ENCODE measurements at places on chromosomes 4 and X.

GRCh38 chr4:94577136-94577535 is 125.4 kb downstream of the PDLIM5 start:
- no peak for DNase-seq

GRCh38 chr4:138953961-138954371 is 61.6 kb upstream of the NOCT start:
- no peak for DNase-seq

GRCh38 chrX:72019487-72019886 is 108.8 kb downstream of the NHSL2 start:
- no peak for DNase-seq

GRCh38 chrX:38142610-38143009 is 78.1 kb downstream of the SRPX start:
- no peak for DNase-seq

DNA sequence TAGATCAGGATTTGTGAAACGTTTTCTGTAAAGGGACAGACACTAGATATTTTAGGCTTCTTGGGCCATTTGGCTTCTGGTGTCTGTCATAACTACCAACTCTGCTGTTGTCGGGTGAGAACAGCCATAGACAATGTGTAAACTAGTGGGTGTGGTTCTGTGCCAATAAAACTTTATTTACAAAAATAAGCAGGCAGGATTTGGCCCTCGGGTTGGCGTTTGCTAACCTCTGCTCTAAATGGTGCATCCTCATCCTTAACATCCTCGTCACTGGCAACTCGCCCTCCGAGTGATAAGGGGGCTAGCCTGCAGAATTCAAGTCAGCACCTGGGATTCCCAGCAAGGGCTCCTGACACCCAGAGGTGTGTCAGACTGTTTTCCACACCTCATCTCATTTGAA is 105.8 kb upstream of the MSX1 start:
- no peak for DNase-seq

- DNase-seq = no peak
These were observed 554.6 kb upstream of the BOD1L1 start for GRCh38 chr4:14182148-14182547.

GRCh38 chr4:127355743-127356142 is 277.0 kb upstream of the INTU start:
- DNase-seq = no peak

DNA sequence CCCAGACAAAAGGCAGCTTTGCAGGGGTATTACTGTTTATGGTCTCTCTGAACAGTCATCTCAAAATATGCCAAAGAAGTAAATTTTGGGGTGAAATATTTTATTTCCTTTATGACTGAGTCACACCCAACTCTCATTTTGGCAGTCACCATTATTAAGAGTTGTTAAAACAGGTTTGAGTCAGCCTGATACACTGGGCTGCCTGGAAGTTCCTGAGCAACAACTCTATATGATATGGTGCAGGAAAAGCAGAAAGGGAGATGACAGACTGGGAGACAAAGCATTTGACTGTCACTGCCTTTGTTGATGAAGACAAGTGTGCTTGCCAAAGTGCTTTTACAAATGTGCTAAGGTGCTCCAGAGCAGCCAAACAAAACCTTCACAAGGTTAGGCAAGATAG is 1263.5 kb downstream of the PCDH7 start:
- no peak for DNase-seq

DNA sequence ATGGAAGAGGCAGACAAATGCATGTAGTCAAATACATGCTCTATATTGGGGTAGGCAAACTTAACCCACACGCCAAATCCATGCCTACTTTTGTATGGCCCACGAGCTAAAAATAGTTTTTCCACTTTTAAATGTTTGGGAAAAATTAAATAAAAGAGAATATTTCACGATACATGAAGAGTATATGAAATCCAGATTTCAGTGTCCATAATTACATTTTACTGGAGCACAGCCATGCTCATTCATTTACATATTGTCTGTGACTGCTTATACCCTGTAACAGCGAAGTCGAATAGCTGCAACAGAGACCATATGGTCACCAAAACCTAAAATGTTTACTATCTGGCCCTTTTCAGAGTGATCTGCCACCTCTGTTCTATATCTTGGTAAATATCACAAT is 257.4 kb upstream of the NOCT start:
- no peak for DNase-seq

DNA sequence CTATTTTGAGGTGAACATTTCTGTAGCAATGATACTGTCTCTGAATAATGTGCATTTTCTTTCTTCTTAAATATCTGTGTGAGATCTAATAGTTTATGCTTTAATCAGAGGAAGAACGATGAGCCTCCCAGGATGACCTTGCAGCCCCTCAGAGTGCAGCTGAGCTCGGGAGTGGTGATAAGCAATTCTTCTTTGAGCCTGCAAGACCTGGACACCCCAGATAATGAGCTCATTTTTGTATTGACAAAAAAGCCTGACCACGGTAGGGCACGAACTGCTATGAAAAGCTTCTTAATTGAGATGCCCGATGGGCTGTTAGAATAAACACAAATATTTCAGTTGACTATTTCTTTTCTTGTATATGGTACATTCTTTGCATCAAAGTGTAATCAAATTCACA is 105.0 kb upstream of the ANXA3 start:
- no peak for DNase-seq

DNA sequence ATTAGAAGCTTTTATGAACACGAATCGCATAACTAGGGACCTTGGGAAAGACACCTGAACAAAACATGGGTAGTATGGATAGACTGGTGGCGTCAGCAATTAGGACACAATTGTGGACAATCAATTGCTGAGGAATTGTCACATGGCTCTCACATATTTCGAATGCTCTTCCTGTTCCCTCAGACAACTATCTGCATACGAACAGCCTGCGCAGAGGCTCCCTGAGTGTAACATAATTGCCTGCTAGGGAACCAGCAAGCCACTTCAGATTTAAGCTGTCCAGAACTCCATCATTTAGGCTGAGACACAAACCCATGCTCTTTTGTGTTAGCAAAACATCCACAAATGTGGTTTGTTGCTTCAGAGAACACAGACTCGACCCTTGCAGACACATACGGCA is 160.8 kb downstream of the MGST2 start:
- DNase-seq = no peak

GRCh38 chr4:27428661-27429060 is 568.0 kb downstream of the STIM2 start:
- DNase-seq = no peak

DNA sequence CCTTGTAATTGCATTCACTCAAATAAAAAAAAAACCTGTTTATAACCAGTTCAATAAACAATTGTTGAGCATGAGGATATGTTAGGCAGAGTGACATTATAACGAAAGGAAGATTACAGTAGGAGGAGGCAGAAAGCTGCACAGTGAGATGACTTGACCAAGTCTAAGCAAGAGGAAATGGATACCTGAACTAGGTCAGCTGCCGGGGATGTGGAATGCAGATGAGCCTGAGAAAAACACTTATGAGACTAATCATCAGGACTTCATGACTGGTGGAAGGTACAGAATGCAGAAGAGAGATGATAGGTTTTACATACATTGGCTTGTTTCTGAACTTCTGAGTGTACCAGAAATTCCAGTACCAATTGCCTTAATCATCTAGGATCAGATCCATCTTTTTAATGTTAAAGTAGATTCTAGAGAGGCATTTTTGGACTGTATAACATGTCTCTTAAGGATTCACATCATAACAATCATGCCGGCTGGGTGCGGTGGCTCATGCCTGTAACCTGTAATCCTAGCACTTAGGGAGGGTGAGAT is 208.1 kb upstream of the PPP3CA start:
- no peak for DNase-seq

- no peak for DNase-seq
These were observed 89.8 kb upstream of the ARMCX2 start for GRCh38 chrX:101749436-101749835.

DNA sequence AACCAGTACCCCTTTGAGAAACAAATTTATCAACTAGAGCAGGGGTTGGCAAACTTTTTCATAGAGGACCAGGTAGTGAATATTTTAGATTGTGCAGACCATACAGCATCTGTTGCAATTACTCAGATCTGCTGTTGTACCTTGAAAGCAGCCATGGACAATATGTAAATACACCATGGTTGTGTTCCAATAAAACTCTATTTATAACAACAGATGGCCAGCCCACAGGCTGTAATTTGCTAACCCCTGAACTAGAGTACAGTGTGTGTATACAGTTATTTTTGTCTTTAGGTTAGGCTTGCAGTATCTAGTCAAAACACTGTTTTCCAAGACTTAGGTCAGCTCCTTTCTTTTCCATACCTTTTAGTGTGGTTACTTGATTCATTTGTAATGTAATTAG is 54.4 kb downstream of the PHKA1 start:
- no peak for DNase-seq

GRCh38 chr4:173259310-173259709 is 74.8 kb downstream of the HMGB2 start:
- DNase-seq = no peak

- DNase-seq = no peak
These were observed 9.7 kb downstream of the HS6ST2 start for GRCh38 chrX:132948648-132949260.

DNA sequence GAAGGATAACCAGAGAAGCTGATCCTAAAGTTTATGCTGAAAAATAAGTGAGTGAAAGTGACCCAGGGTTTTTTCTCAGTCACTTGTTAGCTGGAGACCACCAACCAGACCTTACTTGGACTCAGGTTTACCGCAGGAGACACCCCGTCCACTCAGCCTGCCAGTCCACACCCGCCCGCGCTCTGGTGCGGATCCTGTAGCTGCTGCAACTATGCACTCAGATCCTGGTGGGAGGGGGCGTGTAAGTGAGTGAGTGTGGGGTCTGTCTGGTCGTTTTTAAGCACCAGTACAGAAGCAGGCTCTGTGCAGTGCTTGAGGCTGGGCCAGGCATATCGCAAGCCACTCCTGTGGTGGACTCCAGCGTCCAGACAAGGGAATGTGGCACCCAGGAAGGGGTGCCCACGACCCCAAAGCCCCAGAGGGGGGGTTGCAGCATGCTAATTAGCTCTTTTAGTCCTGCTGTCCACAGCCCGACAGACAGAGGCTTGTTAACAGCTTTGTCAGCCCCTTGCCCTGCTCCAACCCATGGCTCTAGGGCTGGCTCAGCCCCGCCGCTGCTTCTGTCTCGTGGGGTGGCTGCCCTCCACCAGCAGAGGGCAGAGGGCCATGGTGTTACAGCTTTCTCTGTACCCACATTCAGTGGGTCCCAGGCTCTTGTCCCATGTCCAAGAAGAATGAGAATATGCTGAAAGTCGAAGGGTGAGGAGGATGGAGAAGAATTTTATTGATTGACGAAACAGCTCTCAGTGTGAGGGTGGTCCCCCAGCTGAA is 40.4 kb upstream of the PPP1R2C start:
- DNase-seq = no peak

GRCh38 chrX:151984328-151984727 is 9.9 kb upstream of the GABRE start:
- no peak for DNase-seq

DNA sequence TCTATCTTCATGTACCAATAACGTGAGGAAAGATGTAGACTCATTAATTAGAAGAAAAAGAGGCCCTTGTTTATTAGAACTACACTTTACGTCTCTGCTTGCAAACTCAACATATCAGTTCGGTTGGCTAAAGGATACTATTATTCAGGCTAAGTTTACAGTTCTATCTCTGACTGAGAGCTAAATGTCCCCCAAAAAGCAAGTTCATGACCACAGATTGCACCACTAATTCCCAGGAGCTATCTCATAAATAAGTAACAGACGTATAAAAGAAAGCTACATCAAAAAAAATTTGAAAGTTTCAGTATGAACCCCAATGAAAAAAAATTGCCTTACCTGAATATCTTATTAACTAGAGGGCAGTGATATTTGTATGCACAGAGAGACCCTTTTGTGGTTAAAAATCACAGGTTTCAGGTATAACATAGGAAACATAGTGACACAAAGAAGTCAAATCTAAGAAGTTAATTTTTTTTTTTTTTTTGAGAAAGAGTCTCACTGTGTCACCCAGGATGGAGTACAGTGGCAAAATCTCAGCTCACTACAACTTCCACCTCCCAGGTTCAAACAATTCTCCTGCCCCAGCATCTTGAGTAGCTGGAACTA is 128.9 kb downstream of the MAB21L2 start:
- no peak for DNase-seq

DNA sequence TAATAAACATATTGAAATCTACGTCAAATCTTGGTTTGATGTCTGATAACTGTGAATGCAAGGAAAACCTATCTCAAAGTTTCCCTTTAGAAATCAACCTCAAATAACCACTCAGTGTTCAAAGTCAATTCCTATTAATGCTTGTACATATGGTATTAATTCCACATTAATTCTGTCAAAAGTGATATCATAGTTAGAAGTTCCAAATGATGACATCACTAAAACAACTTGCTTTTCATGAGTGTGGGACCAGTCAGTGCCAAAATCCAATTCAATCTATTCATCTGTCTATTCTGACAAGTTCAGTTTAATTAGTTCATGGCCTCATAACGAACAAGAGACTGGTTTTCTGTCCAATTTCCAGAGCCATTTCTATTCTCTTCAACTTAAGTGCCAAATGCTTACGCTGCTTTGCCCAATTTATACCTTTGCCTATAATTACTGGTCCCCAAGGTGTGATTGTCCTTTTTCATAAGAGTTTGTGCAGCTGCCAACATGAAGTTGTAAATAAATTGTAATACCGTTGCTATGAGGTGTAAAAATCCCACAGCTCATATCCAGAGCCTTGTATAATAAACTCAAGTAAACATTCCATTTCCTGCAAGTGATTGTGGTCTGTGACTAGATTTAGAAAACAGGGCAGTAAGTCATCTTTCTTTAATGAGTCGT is 476.2 kb downstream of the RAB28 start:
- no peak for DNase-seq

- DNase-seq = no peak
These were observed 18.4 kb downstream of the KLHL34 start for GRCh38 chrX:21639775-21640174.
